ENCODE measurements at places on chromosomes 6 and 20. TPM values are rescaled to one million over a fixed set of nuclear protein-coding genes. Genes with fewer than 3 reads are reported as not detected.

- no peak overlapping the region for H3K4me3 ChIP-seq
- no peaks in the 10 kb centered on the region for H3K36me3 ChIP-seq
- H3K4me1 ChIP-seq, result no peaks in the 10 kb centered on the region
Measured at GRCh38 chr6:143294265-143294860, 156.1 kb downstream of the ADAT2 start.

The NR2E1 gene
- not detected for total RNA-seq

The ARFGAP1 gene
- total RNA-seq, result 51.6 TPM

DNA sequence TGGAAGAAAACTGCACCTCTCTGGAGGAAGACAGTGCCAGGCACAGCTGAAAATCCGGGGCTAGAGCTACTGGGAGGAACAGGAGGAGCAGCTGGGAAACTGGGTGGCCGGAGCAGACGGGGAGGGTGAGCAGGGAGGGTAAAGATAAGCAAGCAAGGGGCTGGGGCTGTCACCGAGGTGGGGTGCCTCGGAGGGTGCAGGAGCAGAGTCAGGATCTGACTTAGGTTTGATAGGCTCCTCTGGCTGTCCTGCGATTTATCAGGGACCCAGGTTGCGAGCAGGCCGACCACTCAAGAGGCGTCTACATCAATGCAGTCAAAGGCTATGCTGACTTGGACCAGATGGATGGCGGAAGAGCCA, 12.3 kb downstream of the TSHZ2 start:
- no peak for DNase-seq
- no peak overlapping the region for H3K4me3 ChIP-seq
- H3K4me1 ChIP-seq, result no peaks in the 10 kb centered on the region

The VWA7 gene
- total RNA-seq, result 15.1 TPM

Data from heart left ventricle (tissue), 16 donors.